Choroid plexus epithelial cell (primary cell): ENCODE measurements at places on chromosomes 4 and X.

- no peak for DNase-seq
Observed at GRCh38 chrX:85065512-85066198, 62.0 kb downstream of the APOOL start.

GRCh38 chr4:8029689-8030088 is 90.0 kb upstream of the AFAP1 start:
- no peak for DNase-seq

DNA sequence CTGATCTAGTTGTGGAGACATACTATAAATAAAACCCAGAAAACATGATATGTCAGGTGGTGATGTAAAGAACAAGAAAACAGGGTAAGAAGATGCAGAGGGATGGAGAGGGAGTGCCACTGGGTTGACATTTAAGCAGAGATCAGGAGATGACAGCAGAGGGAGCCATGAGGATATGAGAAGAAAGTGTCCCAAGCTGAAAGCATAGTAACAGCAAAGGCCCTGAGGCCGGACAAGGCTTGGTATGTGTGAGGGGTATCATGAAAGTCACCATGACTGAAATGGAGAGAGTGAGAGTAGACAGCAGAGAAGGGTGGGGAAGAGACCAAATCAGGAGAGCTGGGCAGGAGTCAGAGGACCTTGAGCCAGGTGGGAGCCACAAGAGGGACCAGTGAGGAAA is 3.4 kb downstream of the GPKOW start:
- peak; percentile 6 for DNase-seq

DNA sequence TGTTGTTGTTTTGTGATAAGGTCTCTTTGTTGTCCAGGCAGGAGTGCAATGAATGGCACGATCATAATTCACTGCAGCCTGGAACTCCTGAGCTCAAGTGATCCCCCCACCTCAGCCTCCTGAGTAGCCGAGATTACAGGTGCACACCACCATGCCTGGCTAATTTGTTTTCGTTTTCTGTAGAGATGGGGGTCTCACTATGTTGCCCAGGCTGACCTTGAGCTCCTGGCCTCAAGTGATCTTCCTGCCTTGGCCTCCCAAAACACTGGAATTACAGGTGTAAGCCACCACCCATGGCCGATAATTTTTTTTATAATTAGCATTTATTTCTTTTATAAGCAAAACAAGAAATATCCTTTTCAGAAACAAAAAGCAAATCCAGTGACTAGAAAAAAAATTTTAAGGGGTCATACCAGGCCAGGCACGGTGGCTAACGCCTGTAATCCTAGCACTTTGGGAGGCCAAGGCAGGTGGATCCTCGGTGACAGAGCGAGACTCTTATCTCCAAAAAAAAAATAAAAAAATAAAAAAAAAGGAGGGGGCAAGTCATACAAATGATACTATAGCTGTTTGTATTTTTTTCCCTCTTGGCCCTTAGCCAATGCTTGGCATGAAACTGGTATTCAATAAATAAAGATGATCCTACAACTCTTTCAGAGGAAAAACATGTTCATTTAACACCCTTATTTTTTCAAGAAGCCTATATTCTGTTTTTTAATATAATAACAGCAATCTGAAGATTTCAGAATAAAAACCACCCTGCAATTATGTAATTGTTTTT is 3.4 kb downstream of the PLAC8 start:
- no peak for DNase-seq

GRCh38 chrX:40281336-40282005 is 183.7 kb upstream of the BCOR start:
- DNase-seq = no peak

DNA sequence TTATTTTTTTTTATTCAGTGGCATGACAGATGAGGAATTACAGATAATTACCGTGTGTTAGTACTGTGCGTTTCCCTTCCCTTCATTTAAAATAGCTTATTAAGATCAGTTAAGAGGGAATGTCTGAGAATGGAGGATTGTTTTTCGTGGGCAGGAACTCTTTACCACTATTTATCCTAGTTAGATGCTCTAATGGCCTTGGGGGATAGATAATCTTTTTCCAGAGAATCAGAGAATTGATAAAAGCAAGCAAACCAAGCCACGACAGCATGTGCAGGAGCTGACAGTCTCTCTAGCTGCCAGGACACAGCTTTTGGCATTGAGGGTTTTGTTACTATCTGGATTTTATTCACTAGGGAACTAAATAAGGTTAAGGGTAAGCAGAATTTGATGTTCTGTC is 128.7 kb downstream of the DCLK2 start:
- no peak for DNase-seq

GRCh38 chrX:118593407-118593806 is 97.8 kb downstream of the DOCK11 start:
- DNase-seq = no peak

DNA sequence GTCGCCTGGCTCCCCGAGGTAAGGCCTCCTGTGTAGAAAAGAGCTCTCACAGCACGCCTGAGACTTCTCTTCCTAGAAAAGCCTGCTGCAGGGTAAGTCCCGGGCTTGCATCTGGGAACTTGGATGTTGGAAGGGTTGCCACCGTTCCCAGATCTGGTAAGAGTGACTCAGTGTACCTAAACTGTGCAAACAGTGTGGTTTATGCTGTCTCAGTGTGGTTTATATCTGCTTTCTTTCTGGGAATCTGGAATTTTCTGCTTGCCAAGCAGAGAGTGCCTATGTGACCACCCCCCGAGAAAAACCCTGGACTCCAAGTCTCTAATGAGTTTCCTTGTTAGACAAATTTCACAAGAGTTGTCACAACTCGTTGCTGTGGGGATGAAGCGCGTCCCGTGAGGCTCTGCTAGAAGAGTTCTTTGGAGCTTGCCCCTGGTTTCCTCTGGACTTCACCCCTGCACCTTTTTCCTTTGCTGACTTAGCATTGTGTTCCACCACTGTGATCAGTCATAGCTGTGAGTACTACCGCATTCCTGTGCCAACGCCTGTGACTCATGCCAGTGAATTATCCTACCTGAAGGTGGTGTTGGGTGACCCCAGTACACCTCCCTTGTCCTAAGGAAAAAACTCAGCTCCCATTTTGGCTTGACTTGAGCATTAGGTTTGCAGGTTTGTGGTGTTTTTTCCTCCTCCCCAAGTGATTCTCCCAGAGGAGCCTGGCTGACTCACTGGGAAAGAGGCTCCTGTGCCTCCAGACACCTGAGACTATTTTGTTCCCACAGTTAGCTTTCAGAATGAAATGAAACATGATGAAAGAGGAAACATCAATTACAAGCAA is 14.5 kb downstream of the SLC2A9 start:
- DNase-seq = peak; percentile 45

DNA sequence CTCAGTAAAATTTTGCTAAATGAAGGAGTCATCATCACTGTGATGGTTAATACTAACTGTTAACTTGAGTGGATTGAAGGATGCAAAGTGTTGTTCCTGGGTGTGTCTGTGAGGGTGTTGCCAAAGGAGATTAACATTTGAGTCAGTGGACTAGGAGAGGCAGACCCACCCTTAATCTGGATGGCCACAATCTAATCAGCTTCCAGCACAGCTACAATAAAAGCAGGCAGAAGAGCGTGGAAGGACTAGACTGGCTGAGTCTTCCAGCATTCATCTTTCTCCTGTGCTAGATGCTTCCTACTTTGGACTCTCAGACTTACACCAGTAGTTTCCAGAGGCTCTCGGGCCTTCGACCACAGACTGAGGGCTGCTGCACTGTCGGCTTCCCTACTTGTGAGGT is 21.3 kb upstream of the WDR44 start:
- DNase-seq = no peak

- no peak for DNase-seq
Observed at GRCh38 chrX:28609917-28610613, 22.8 kb downstream of the IL1RAPL1 start.

DNA sequence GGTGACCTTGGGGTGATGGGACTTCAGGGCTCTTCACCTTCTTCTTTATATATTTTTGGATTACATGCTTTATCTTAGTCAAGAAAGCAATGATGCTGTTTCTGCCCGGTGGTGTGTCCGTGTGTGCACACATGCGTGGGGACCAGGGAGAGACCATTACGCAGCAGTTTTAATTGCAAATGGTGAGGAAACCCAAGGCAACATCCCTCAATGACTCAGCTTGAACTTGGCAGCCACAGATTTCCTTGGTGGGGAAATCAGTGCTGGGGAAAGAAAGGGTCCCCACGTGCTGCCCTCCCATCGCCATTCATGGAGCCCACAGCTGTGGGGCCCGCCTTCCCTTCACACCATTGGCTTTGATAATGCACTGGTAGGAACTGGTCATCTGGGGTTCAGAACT is 46.2 kb upstream of the C4orf50 start:
- no peak for DNase-seq

- DNase-seq = no peak
Observed at GRCh38 chr4:5757954-5758353, 47.0 kb downstream of the EVC start.

DNA sequence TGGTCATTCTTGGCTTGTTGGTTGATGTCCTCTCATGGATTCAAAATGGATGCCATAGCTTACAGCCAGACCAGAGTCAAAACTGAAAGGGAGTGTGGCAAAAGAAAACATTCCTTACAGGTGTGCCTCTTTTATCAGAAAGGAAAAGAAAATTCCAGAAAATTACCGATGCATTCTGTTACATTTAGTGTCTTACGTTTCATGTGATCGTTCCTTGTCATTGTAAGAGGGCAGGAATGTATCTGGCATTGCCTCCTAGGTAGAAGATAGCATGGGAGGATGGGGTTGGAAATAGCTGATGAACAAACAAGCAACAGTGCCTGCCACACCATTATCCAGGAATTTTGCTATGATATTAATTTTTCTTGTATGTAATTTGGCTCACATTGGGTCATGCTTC is 13.1 kb downstream of the GRXCR1 start:
- DNase-seq = no peak

GRCh38 chrX:48937054-48937907 is 18.5 kb upstream of the PIM2 start:
- peak; percentile 89 for DNase-seq

GRCh38 chr4:8861576-8862295 is 9.9 kb downstream of the HMX1 start:
- no peak for DNase-seq

- DNase-seq = no peak
Observed at GRCh38 chrX:64097891-64098290, 107.6 kb downstream of the AMER1 start.

DNA sequence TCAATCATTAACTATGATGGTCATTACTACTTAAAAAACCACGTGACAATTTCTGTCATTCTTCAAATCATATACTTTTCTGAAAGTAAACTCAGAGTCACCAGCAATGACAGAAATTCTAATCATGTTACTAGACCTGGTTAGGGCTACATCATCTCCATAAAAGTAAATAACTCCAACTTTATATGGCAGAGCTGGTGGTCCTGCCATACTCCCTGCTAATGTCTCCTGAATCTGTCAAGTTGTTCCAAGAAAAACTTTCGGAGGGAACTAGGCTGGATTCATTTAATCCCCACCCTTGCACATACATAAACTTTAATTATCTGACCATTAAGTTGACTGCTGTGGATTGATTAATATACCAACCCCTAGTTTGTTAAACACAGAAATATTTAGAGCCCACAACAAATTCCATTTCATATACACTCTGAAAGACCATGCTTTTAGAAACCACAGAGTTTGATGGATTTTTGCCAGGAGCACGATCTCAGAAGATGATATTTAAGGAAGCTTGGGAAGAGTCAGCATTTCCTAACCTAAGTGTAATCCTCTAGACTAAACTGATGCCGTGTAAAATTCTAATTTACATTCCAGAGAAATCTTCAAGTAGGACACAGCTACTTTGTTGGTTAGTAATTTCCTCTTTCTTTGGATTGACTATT is 577.0 kb downstream of the FAT4 start:
- DNase-seq = peak; percentile 74

- peak; percentile 39 for DNase-seq
Observed at GRCh38 chr4:137678796-137679195, 146.5 kb upstream of the PCDH18 start.

- DNase-seq = peak; percentile 76
Observed at GRCh38 chr4:168218645-168219044, 99.9 kb downstream of the DDX60 start.

DNA sequence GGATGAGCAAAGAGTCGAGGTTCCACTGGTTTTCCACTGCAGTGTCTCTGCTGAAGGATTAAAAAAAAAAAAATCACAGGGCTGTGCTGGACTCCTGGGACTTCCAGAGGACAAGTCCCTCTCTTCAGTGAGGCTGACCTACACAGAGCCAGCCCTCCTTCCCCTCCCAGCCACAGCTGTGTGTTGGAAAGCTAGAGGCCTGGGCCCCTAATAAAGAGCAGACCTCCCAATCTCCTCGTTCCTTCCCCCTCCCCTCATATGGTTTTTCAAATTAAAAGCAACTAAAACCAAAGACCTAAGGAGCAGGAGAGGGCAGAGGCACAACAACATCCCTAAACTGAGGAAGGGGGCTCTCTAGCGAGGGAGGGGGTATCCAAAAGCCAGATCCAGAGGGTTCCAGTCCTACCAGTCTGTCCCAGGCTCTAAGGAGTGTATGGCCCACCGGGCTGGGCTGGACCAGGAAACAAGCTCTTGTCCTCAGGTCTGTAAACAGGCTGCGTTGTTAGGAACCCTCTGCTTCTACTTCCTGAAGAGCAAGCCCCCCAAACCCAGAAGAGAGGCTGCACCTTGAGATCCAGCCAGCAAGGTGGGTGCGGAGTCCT is 4.0 kb upstream of the PDGFRA start:
- DNase-seq = no peak

GRCh38 chrX:75784680-75785491 is at the start of gene MAGEE2:
MAGEE2 (minus strand) TSS chrX:75785254; CDS start chrX:75785051, 203 bp downstream.
- no peak for DNase-seq

DNA sequence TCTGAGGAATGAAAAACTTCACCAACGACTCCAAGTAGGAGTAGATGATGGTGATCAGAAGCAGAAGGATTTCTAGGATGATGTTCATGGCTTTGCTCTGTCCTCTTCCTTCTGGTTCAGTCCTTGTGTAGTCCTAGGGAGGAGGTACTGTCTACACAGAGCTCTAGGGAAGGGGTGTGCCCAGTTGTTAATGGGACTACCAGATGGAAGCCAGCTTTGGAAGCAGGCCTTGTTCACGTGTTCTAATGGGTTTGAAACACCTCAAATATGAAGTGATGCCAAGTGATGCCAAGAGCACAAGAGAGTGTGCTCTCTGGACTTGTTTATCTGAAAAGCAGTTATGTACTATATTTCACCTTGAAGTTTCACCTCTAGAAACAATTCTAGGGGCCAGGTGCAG is at the start of gene HSD17B13:
Gene HSD17B13, minus strand, starts transcription at position 129 of the 400 bp plus-strand sequence. Its CDS starts 41 bp downstream, at position 88.
- no peak for DNase-seq

GRCh38 chr4:146340798-146341197 is 126.5 kb downstream of the REELD1 start:
- peak; percentile 53 for DNase-seq

GRCh38 chr4:7747062-7747385 is 192.6 kb downstream of the AFAP1 start:
- no peak for DNase-seq

DNA sequence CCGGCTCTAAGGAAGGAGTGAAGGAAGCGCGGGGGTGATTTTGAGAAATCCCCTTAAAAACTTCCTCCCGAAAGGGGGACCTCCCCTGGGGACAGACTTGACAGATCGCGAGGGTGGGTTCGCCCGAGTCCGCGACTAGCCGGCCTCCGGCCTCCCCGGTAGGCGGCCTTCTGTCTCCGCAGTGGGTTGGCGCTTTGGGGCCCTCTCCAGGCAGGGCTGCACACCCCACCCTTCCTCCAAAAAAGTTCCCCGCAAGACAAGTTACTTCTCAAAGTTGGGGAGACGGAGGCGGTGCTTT is 24.8 kb downstream of the HOPX start:
- no peak for DNase-seq

GRCh38 chr4:87659247-87659931 is 9.3 kb downstream of the DMP1 start:
- peak; percentile 11 for DNase-seq

- peak; percentile 48 for DNase-seq
Observed at GRCh38 chrX:71081330-71082123, 13.4 kb upstream of the SNX12 start.
